Heart right ventricle (tissue), 16 donors: ENCODE measurements at places on chromosomes 4 and X. TPM values are rescaled to one million over a fixed set of nuclear protein-coding genes. Genes with fewer than 3 reads are reported as not detected.

- no peak for DNase-seq
These were observed 69.0 kb downstream of the BEND2 start for GRCh38 chrX:18151649-18152048.

GRCh38 chrX:69025802-69026301 is 139.4 kb downstream of the PJA1 start:
- no peak for DNase-seq

The CENPVL3 gene
- not detected for total RNA-seq

GRCh38 chr4:118981171-118981838 is 92.7 kb downstream of the SYNPO2 start:
- DNase-seq, result no peak

GRCh38 chrX:12378253-12378652 is 240.0 kb downstream of the FRMPD4 start:
- DNase-seq, result no peak

The CNGA2 gene
- not detected for total RNA-seq

- DNase-seq, result no peak
These were observed 30.9 kb upstream of the ADH1C start for GRCh38 chr4:99383399-99383798.
